ENCODE measurements at places on chromosomes 11 and 22.

- no peak for DNase-seq
Observed at GRCh38 chr22:34475886-34476285, 555.6 kb upstream of the LARGE1 start.

GRCh38 chr22:41551877-41552582 is 7.8 kb upstream of the POLR3H start:
- no peak for DNase-seq

DNA sequence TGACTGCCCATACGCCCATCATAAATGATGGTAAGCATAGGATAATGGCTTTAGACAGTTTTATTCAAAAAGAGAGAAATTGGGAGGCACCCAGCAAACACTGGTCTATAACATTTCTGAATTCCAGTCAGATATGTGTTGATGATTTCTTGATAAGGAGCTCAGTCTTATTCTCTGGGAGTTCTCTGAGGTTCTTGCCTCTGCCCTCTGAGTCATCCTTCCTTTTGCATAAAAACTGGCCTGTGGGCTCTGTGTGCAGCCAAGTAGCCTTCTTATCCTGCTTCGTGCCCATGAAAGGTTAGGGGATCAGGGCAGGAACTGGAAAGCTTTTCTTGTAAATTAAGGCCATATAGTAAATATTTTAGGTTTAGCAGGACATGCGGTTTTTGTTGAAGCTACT is 48.9 kb downstream of the FAR1 start:
- no peak for DNase-seq

GRCh38 chr11:68312780-68313573 is 586 bp downstream of the LRP5 start:
- DNase-seq = no peak

DNA sequence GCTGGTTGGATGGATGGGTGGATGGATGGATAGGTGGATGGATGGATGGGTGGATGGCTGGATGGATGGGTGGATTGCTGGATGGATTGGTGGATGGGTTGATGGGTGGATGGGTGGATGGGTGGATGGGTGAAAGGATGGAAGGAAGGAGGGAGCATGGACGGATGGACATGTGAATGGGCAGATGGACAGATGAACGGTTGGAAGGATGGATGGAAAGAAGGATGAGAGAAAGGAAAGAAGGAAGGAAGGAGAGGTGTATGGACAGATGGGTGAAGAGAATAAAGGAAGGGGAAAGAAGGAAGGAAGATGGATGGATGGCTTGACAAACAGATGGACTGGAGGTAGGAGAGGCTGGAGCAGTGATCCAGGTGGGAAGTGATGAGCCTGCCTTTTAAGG is 5.4 kb downstream of the FGF3 start:
- no peak for DNase-seq

DNA sequence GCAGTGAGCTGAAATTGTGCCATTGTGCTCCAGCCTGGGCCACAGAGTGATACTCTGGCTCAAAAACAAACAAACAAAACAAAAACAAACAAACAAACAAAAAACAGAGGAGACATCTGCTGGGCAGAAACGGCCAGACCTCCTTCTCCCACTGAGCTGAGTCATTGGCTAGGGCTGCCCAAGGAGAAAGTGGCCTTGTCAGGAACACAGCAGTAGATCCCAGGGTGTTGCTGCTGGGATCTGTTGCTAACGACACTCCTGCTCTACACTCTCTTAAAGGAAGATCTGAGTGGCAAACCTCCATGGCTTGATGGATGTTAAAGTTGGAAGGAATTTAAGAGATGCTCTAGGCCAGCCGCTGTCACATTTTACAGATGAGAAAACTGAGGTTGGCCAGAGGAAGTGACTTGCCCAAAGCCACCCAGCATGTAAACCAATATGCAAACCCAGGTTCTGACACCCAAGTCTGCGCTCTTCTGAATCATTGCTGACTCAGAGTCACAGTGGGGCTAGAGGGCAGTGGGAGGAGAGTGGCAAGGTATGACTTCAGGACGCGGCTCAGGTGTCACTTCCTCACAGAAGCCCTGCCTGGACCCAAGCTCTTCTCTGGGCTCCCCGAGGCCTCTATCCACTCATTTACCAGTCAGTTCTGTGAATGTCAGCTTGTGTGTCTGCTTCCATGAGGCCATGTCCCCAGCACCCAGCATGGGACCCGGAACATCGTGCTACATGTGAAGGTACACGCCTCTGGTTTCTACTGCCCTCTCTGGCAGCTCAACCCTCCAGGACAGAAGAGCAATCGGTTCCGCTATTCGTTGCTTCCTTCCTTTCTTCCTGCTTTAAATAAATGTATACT is 11.3 kb upstream of the GDPD5 start:
- no peak for DNase-seq
